ENCODE measurements at places on chromosomes 2 and 18.

DNA sequence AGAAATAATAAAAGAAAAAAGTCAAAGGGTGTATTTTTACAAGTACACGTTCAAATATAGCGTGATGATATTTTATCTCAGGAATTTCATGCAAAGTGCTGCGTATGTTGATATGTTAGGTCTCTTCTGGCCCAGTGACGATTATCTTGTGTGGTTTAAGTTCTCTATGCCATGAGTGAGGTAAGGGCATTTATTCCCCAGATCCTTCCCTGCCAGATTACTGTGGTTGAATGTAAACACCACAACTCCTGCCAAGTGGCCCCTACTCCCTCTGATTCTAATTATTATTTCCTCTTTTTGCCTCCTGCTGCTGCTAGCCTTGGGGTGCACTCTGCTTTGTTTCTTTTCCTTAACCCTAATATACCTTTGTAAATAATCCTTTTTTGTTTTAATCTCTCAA, 12.2 kb downstream of the SCN2A start:
- no peak for DNase-seq

- peak; percentile 49 for DNase-seq
Measured at GRCh38 chr2:100554798-100555407, 7.9 kb upstream of the PDCL3 start.

DNA sequence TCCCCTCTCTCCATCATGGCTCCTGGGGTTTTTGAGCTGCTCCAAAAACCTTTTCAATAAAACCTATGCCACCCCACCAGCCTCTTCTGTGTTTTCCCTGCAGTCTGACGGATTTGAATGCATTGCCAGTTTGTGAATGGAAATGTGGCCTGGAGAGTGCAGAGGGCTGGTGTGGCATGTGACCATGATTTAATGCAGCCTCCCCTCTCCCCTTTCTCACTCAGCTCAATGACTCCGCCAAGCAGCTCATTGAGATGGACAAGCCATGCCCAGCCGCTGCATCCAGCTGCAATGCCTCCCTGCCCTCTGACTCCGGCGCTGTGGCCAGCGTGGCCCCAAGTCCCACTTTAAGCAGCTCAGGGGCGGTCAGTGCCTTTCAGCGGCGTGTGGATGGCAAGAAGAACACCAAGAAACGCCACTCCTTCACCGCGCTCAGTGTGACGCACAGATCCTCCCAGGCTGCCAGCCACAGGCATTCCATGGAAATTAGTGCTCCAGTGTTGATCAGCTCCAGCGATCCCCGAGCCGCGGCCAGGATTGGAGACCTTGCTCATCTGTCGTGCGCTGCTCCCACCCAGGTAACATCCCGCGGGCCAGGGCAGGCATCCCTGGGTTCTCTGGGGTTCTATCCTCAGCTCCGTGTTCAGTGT, 215.3 kb downstream of the SEPTIN10 start:
- no peak for DNase-seq

DNA sequence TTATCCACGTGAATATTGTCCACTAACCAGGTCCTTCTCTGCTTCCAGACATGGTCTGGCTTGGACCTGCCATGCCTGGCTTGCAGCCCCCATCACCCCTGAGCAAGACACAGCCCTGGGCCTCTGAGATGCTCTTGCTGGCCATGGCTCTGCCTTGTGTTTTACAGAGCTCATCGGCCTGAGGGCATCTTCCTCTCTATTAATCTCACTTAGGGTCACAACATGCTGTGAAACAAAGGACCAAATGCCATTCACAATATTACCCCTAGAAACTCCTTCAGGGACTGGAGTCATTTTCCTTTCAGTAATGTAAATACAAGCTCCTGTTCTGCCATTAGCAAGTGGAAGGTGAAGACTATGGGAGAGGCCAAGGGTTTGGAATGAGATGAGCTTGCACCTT, 6.8 kb upstream of the TPO start:
- DNase-seq: no peak

GRCh38 chr2:2041256-2041824, 289.7 kb downstream of the MYT1L start:
- no peak for DNase-seq

GRCh38 chr2:38376346-38377049, 575 bp downstream of the ATL2 start:
- DNase-seq: peak; percentile 76

DNA sequence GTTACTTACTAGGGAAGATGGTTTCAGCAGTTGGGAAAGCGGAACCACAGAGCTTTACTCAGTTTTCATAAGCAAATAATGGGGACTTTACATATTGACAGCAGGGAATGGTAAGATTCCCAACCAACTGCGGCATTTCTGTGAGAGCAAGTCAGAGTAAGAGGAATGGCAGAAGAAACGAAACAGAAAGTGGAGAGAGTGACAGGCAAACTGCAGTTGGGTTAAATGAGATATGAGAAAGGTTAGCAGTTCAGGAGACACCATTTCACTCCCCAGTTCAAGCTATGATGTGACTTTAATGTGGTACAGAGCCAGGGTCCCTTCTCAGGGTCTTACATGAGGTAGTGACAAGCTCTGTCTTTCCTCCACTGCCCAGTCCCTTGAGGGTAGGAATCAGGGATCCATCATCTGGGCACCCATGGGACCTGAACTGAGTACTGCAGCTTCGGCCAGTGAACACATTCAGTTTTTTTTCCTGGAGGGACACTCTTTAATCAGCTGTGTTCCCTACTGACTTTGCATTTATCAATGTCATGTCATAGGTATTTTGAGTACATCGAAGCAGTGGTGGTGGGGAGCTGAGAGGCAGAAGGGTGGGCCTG, 33.0 kb upstream of the GREB1 start:
- DNase-seq: peak; percentile 10

GRCh38 chr2:171889808-171890207, 4.2 kb downstream of the SLC25A12 start:
- DNase-seq: no peak

DNA sequence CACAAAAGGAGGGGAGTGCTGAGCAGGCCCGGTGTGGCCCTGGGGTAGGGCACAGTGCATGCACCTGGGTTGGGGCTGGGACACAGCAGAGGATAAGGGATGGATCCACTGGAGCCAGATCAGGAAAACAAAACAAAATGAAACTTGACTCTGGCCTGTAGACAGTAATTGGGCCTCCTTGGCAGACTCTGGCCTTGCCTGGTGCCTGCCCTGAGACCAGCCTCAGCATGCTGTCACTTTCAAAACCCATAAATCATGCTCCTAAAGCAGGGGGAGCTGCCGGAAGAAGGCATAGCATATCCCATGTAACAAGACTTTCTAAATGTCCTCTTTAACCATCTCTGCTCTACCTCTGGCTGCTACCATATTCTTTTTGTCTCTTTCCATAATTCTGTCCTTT, 61.1 kb upstream of the IGFBP5 start:
- no peak for DNase-seq

DNA sequence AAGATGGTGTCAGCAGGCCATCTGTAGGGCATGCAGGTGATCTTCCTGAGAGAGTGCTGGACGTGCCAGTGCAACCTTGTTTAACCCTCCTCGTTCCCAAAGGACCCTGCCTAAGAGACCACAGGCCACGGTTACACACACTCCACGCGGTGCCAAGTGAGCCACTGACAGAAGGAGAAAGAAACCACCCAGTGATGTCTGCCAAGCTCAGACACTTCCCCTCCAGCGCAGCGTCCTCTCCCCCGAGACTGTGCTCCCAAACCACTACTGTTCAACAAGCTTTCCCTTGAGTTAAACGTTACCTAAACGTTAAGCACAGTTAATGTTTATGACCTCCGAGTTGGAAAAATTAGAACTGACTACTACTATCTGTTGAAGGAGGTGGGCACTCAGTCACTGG, 119.1 kb upstream of the NCK2 start:
- no peak for DNase-seq

- no peak for DNase-seq
Measured at GRCh38 chr2:69119104-69119894, 106.3 kb downstream of the ANTXR1 start.

DNA sequence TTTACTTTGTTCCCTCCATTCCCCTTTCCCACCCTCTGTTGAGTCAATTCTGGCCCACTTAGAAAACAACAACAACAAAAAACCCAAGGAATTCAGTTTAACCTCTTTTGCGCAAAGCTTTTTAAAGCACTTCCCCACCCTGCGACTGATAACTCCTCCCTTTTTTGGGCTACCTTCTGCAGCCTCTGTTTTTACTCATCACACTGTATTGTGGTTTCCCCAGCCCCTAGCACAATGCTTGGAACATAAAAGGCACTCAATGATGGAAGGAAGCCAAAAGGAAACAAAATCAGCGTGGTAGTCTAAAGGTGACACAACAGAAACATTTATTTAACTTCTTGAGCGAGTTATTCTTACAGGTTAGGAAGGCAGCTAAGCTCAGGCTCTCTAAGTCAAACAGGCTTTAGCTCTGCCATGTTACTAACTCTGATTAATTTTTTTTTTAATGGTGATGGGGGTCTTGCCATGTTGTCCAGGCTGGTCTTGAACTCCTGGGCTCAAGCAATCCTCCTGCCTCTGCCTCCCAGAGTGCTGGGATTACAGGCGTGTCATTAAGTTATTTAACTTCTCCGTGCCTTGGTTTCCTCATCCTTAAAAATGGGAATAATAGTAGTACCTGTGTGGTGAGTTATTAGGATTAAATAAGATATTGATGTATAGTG, 1.3 kb downstream of the CEP68 start:
- DNase-seq: peak; percentile 50

GRCh38 chr18:34991152-34991551, 50.1 kb upstream of the MAPRE2 start:
- DNase-seq: no peak

- no peak for DNase-seq
Measured at GRCh38 chr2:207241198-207241597, 75.5 kb upstream of the KLF7 start.

DNA sequence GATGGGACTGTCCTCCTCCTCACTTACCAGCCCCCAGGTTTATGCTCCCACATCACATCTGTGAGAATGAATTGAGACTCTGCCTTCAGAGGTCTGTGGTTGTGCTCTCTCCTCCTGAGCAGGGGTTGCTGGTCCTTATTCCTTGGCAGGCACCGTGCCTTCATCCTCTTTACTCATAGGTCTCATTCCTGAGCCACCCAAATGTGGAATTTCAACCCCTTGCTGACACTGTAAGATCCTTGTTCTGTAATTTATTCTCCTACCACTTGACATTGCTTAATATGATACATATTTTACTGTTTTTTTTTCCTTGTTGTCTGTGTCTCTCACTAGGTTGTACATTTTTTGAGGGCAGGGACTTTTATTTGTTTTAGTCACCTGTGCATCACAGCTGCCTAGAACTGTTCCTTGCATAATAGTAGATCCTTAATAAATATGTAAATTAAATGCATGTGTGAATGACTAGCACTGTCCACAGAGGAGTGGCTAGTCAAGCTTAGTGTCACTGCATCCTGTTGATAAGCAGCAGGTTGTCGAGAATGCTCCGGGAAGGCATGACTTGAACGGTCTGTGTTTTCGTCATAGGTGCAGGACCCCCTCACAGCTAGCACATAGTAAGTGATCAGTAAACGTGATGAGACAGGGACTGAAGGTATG, 180.6 kb downstream of the ZNF407 start:
- no peak for DNase-seq

DNA sequence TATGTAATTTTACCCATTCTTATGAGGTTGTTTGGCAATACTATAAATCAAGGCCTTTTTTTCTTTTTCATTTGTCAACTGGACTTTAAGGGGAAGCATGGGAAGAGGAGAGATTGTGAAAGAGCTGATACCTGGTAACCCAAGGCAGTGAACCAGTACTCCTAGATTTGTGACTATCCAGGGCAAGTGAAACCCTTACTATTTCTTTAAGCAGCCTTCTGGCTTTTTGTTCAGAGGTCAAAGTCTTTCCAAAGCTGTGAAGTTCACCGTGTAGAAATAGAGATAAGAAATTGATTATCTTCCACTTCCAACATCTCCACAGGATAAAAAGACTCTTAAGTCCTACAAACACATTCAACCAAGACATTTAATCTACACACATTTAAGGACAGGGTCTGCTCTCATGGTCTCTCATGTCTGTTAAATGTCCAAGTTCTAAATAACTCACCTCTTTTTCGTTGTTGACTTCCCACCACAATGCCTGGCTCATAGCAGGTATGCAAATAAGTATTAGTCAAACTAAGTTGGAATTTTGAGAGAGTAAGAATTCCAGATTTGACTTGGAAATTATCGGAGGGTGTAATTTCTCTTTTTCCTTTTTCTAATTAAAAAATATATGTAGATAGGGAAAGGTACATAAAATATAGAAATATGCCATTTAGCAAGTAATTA, 485.8 kb downstream of the STK39 start:
- DNase-seq: no peak

DNA sequence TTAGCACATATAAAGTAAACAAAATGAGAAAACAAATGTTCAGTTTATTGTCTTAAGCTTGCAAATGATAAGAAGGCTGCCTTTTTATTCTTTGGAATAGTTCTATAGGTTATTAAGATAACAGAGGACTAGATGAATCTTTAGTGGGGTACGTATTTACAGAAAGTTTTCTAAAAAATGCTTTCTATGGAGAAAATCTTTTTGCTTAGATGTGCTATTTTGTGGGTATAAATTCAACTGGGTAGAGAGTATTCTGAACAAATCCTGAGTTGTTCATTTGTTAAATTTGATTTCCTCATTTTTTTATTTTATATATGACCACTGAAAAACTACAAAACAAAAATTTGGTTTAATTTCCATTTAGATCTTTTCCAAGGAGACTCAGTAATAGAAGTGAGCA, 566.9 kb downstream of the PLCL1 start:
- DNase-seq: no peak

- DNase-seq: no peak
Measured at GRCh38 chr2:192469612-192470011, 274.9 kb upstream of the TMEFF2 start.

- no peak for DNase-seq
Measured at GRCh38 chr2:227324642-227324994, 433 bp upstream of the MFF start.

DNA sequence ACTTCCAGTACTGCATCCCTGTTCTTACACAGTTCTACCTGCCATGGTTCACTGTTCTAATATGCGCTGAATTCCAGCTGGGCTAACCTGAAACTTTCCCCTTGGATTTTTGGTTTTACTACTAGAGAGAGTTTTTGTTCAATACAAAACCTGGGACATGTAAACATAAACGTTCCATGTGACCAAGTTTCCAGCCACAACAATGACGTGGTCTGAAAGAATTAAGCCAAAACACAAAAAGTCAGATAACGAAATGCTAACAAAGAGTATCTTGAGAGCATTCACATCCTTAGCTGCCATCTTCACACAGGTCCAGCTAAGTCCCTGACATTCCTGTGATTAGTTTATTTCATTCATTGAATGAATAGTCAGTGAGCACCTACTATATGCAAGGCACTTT, 467.0 kb upstream of the PKDCC start:
- no peak for DNase-seq

DNA sequence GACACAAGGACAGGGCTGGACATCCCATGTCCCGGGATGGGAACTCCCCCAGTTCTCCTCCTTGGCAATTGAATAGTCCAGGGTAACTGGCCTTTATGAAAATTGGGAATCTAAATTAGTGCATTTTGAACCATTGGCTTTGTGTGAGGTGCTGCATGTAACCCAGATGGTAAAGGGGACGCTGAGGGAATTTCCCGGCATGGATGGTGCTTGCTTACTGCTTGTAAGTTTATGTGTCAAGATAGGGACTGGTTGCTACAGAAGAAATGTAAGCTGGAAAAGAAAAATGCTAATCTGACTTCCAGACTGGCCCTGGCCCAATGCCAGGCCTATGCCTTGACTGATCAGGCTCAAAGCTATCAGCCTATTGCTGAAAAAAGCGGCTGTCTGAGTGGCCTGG, 1096.7 kb upstream of the DDX18 start:
- no peak for DNase-seq

Measured in inflammatory macrophage treated with lipopolysaccharide for 4 hours (primary cell).